ENCODE measurements at places on chromosomes 16 and 17. TPM values are rescaled to one million over a fixed set of nuclear protein-coding genes. Genes with fewer than 3 reads are reported as not detected.

DNA sequence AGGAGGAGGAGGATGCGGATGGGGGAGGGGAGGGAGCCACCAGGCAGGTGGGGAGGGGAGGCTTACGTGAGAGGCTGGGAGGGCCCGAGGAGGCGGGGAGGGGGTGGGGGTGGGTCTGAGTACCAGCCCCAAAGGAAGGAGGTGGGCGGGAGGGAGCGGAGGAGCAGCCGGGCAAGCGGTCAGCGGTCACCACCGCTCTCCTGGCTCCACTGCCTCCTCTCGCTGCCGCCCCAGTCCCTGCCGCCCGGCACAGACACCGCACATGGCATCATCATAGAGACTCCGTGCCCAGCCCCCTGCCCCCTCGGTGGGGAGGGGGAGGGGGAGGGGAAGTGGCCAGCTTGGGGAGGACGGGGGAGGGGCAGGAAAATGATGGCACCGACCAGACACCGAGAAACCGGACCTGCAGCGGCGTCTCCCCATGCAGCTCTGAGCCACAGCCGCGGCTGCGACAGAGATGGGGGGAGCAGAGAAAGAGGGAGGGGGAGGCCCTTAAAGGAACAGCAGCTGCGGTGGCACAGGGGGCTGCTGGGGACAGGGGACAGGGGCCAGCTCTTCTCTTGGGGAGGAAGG lies at the start of gene TLCD3B:
Gene TLCD3B (minus strand): TSS at position 431 of the 573 bp plus-strand sequence. CDS start 744 bp downstream, outside the sequence.
- DNase-seq = no peak

WNK4 gene
- total RNA-seq = not detected

DNA sequence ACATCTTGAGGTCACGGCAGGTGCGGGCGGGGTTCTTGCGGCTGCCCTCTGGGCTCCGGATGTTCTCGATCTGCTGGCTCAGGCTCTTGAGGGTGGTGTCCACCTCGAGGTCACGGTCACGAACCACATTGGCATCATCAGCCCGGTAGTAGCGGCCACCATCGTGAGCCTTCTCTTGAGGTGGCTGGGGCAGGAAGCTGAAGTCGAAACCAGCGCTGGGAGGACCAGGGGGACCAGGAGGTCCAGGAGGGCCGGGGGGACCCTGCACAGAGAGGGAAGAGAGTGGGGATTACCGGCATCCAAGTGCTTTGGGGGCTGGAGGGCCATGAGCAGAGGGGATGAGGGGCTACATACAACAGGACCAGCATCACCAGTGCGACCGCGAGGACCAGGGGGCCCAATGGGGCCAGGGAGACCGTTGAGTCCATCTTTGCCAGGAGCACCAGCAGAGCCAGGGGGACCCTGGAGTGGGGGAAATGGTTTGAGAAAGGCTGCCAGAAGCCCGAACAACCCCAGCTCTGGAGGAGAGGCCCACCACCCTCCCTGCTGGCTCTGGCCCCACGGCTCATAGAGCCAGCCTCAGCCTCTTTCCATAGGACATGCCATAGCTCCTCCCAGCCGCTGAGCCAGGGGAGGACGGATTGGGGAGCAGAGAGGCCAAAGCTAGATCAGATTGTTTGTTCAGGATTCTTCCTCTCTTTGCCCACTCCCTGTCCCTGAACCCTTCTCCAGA lies 14.6 kb downstream of the COL1A1 start:
- DNase-seq = no peak

- DNase-seq = no peak
Measured at GRCh38 chr16:31513884-31514283, 5.7 kb upstream of the RUSF1 start.

GRCh38 chr17:73226556-73227172 lies 33.8 kb downstream of the COG1 start:
- DNase-seq = no peak

- no peak for DNase-seq
Measured at GRCh38 chr16:3001316-3001715, 11.4 kb upstream of the CLDN9 start.

CYGB gene
- total RNA-seq = 18.6 TPM

DNA sequence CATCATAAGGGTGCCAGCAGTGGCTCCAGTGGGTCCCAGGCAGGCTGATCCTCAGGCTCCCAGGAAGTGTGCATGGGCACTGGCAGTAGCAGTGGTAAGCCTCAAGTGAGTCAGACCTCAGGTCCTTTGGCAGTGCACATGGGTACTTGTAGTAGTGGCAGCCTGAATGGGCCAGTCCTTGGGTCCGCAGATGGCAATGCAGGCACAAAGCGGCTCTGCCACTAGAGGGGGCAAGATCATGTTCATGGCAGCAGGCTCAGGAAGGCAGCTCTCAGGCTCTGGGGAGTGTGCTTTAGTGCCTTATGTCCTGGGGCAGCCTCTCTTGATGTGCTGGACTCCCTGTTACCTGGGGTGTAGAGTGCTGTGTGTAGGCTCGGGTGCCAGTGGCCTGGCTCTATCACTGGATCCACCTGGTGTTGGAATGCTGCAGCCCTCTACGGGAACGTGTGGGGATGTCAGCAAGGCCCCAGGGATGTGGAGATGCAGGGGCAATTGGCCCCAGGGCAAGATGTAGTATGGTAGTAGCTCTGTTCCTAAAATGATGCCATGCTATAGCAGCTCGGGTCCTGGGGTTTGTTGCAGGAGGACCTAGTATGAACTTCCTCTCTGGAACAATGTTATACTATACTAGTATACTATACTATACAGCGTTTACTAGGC lies 11.0 kb downstream of the ACSM3 start:
- no peak for DNase-seq

DNA sequence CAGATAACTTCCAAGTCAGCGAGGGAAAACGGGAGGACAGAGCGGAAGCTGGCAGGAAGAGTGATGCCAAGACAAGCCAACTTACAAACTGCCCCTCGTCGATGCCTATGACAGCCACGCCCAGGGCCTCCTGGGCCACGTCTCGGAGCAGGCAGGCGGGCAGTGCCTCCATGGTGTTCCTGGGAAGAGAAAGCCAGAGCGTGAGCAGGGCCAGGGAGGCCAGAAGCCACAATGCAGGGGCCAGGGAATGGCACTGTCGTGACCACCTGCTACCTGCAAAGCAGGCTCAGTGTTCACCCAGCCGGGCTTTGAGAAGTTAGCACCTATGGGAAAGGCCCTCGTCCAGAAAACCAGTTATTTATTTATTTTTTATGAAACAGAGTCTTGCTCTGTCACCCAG lies 4.3 kb downstream of the TK1 start:
- no peak for DNase-seq

MAF gene
- total RNA-seq = 19.1 TPM

- DNase-seq = no peak
Measured at GRCh38 chr17:14336418-14336817, 35.5 kb downstream of the HS3ST3B1 start.

DNA sequence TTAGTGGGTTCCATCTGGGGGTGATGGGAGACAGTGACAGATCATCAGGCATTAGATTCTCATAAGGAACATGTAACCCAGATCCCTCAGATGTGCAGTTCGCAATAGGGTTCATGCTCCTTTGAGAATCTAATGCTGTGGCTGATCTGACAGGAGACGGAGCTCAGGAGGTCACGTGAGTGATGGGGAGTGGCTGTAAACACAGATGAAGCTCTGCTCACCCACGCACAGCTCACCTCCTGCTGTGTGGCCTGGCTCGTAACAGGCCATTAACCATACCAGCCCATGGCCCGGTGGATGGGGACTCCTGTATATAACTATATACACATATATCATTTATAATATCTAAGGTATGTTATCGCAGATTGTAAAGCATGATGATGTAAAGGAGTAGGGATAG lies 214.2 kb downstream of the MAF start:
- DNase-seq = no peak

DNA sequence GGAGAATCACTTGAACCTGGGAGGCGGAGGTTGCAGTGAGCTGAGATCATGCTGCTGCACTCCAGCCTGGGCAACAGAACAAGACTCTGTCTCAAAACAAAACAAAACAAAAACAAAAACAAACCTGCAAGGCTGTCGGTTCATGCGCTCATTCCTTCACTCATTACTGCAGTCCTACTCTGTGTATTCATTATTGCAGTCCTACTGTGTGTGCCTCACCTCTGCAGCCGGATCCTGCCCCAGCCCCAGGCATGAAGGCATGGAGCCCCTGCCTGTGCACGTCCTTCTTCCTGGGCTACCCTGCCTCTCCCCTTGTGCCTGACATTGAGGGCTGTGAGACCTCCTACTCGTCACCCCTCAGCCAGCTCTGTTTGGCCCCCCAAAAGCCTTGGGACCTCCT lies 57.6 kb downstream of the TMEM235 start:
- DNase-seq = no peak

- DNase-seq = no peak
Measured at GRCh38 chr16:81316176-81316496, 1.4 kb downstream of the GAN start.

GRCh38 chr17:76009447-76009846 lies 8.8 kb downstream of the CDK3 start:
- no peak for DNase-seq

- peak; percentile 72 for DNase-seq
Measured at GRCh38 chr16:19294156-19294649, 8.7 kb downstream of the CLEC19A start.

DNA sequence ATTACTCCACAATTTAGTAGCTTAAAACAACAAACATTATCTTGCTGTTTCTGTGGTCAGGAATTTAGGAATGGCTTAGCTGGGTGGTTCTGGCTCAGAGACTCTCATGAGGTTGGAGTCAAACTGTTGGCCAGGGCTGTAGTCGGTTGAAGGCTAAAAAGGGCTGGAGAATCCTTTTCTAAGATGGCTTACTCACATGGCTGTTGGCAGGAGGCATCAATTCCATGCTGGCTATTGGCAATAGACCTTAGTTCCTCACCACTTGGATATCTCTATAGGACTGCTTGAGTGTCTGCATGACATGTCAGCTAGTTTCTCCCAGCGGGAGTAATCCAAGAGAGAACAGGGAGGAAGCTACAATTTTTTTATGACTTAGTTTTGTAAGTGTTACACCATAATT lies 6.6 kb upstream of the EFCAB13 start:
- no peak for DNase-seq

- DNase-seq = no peak
Measured at GRCh38 chr16:2028620-2029220, 2.0 kb downstream of the NHERF2 start.

All from sigmoid colon (tissue), 7 donors.